ENCODE measurements at places on chromosomes 7 and 10. TPM values are rescaled to one million over a fixed set of nuclear protein-coding genes. Genes with fewer than 3 reads are reported as not detected.

Gene LIPK
- not detected for total RNA-seq

- DNase-seq, result no peak
Observed at GRCh38 chr10:133282846-133283390, 6.2 kb upstream of the ADAM8 start.

Gene PON1
- not detected for total RNA-seq

Gene TAS2R41
- 0.69 TPM for total RNA-seq

Gene PILRA
- 21.5 TPM for total RNA-seq

GRCh38 chr7:110090110-110090820 lies 1000.7 kb upstream of the LRRN3 start:
- no peak for DNase-seq

Gene LRRD1
- total RNA-seq, result not detected

Gene LRIT1
- total RNA-seq, result not detected

- no peak for DNase-seq
Observed at GRCh38 chr10:80455461-80456349, 1.6 kb downstream of the TSPAN14 start.

Gene CPN1
- not detected for total RNA-seq

DNA sequence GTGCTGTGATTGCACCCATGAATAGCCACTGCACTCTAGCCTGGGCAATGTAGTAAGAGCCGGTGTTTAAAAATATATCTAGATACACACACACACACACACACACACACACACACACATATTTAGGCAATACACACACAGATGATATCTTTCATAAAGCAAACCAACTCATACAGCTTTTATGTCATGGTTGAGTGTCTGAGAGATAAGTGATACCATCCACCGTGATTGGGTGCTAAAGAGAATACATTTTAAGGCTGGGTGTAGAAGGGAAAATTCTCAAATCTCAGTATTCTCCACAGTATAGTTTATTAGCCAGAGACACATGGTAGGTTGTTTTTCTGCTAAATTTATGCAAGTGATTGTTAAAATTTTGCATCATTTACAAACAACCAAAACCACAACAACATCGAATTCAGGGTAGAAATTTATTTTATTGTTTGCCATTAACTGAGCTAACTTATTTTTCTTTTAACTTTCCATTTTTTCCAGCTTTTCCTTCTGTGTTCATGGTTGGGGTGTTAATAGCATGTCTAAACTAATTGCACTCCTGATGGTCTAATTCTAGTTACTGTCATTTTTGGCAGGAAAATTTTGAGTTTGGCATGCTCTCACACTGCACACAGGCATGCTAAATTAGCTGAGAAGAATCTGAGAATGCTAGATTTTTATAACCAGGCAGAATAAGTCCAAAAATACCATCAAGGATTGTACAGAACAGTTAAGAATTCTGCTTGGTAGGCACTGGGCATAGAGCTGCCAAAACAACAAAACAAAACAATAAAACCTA lies 57.9 kb upstream of the SYPL1 start:
- DNase-seq, result no peak

Gene CYP2C19
- not detected for total RNA-seq

DNA sequence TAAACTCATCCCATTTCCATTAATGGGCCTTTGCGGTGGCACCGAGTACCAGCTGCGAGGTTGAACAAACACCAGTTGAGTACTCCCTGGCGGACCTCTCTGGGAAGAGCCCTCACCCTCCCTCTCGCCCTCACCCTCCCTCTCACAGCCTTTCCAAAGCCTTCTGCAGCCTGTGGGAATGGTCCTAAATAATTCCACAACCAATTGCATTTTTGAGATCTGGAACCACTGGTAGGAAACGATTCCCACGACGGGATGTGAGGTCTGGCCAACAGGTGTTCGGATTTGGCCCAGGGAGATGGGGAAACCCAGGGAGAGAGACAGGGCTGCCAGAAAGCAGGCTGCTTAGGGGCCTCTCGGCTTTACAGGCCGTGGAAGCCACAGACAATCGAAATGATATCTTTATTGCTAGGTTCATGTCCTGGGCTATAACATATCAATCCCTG lies 5.3 kb downstream of the PTF1A start:
- DNase-seq, result no peak

DNA sequence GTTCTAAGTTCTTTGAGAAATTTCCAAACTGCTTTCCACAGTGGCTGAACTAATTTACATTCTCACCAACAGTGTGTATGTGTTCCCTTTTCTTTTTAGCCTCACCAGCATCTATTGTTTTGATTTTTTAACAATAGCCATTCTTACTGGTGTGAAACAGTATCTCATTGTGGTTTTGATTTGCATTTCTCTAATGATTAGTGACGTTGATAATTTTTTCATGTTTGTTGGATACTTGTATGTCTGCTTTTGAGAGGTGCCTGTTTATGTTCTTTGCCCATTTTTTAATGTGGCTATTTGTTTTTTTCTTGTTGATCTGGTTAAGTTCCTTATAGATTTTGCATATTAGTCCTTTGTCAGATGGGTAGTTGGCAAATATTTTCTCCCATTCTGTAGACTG lies 191.4 kb downstream of the AGMO start:
- no peak for DNase-seq

DNA sequence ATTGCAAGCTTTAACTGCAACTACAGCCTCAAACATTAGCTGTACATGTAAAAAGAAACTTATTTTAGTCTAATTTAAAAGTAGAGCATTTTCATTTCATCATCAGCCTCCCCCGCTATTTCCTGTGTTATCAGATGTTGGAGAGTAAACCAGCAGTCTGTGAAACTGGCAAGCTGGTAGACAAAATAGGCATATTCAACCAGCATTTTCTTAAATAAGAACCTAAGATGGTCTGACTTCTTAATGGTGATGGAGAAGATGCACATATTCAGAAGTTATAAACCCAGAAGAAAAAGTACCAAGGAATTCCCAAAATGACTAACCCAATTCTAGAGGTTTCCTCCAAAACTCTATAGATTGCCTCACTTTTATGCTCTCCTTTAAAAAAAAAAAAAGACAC lies 24.9 kb downstream of the PIK3AP1 start:
- DNase-seq, result no peak

Gene MSMB
- not detected for total RNA-seq

DNA sequence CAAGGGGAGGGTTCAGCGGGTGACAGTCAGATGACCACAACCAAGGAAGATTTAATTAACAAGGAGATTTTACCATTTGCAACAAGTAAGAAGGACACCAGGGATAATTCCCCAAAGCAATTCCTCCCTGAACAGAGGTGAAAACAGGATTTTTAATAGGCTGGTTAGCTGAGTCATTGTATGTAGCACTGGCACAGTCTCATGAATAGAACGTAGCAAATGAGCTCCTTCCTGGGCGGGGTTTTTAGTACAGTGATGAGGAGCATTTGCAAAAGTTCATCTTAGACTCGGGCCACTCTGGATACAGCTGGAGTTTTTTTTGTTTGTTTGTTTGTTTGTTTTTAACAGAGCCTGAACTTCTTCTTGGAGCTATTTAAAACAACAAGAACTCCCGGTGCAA lies 39.0 kb downstream of the TAC1 start:
- no peak for DNase-seq

- DNase-seq, result peak; percentile 51
Observed at GRCh38 chr10:12484002-12484918, 134.9 kb downstream of the CAMK1D start.

GRCh38 chr10:33381451-33382215 lies 47.2 kb upstream of the NRP1 start:
- DNase-seq, result no peak

Gene C7orf57
- total RNA-seq, result not detected

Gene ZPBP
- total RNA-seq, result not detected

Gene RABGEF1
- total RNA-seq, result 30.3 TPM

All from aorta (tissue), 5 donors.